Thoracic aorta (tissue), 2 donors: ENCODE measurements at places on chromosomes 5 and 9.

GRCh38 chr9:18159254-18159653, 314.7 kb upstream of the ADAMTSL1 start:
- no peak for DNase-seq

DNA sequence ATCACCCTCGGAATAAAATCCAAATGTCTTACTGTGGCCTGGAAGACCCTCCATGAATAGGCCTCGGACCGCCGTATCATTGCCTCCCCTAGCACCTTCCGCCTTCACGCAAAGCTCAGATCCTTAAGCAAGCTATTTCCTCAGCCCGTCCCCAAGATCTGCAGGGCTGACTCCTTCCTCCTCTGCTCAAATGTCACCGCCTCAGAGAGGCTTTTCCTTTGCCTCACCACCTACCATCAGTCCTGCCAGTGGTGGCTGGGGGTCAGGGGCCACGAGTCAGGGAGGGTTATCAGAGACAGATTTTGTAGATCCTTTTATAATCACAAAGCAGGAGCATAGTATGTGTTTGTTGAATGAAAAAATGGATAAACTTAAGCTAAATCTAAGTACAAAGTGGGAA, 74.4 kb upstream of the KIF2A start:
- DNase-seq, result no peak

GRCh38 chr9:31615966-31616365, 768.5 kb upstream of the ACO1 start:
- no peak for DNase-seq

DNA sequence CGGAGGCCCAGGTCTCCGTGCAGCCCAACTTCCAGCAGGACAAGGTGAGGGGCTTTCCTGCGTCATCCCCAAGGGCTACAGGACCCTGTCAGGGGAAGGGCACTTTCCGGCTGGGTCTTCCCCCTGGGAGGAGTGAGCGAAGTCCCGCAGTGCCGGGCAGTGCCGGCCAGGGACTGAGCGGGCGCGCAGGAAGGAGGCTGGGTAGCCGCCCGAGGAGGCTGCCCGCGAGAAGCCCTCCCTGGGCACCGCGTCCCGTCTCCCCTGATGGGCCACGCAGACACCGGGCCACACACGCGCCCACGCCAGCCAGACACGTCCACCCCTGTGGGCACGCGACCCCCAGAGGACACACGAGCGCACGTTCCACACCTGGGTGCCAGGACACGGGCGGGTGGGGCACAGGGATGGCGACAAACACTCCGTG, 357 bp downstream of the PTGDS start:
- no peak for DNase-seq

GRCh38 chr5:179185941-179186411, 125.8 kb downstream of the ZNF354C start:
- DNase-seq, result no peak

DNA sequence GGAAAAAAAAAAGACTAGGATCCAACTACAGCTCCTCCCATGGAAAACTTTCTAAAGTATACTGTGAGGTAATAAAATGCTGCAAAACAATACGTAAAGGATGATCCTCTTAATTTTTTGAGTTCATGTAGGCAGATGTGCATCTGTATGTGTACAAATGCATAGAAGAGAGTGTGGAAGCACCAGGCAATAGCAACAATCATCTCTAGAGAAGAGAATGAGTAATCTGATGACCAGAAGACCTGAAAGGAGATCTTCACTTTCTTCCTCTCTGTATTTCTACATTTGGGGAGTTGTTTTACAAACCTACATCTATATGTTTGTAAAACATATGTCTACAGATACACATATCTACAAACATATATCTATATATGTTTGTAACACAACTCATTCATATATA, 29.3 kb upstream of the SPDL1 start:
- no peak for DNase-seq

GRCh38 chr9:136983167-136983566, 374 bp downstream of the LCNL1 start:
- no peak for DNase-seq

- no peak for DNase-seq
These were observed 605.4 kb upstream of the CLINT1 start for GRCh38 chr5:158464383-158464782.
